Activated naive CD4-positive, alpha-beta T cell (primary cell): ENCODE measurements at places on chromosomes 1 and 21.
A peak's percentile ranks its signal among the peaks of the same experiment; 100 is the strongest.

- DNase-seq: no peak
Measured at GRCh38 chr1:16183765-16184556, 28.1 kb upstream of the EPHA2 start.

GRCh38 chr21:43865540-43866259 is 677 bp downstream of the AGPAT3 start:
- DNase-seq: peak; percentile 31

DNA sequence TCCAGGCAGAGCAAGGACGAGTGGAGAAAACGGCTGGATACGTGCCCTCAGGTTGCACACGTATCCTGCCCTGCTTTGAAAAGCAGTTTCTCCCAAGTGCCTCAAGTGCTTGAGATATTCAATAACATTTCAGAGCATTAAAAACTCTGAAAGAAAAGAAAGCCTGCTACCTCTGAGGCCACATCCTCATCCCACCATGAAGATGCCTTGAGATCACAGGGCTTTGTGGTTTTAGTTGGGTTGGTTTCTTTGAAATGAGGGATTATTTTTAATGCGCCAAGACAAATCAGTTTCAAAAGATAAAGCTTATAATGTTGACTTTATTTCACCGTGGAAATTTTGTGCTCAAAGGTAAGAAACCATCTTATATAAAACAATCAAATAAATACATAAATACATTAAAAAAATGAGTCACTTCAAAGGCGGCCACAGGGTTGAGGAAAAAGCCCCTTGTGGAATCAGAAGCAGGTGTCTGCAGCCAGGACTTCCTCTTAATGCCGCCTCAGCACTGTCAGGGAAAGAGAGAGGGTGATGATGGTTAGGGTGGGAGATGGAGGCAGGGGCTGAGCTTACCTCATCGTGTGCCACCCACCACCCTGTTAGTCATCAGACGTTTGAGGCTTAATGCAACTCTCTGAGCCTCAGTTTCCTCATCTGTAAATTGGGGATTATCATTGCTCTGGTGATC is 1.4 kb downstream of the NPPB start:
- DNase-seq: no peak

DNA sequence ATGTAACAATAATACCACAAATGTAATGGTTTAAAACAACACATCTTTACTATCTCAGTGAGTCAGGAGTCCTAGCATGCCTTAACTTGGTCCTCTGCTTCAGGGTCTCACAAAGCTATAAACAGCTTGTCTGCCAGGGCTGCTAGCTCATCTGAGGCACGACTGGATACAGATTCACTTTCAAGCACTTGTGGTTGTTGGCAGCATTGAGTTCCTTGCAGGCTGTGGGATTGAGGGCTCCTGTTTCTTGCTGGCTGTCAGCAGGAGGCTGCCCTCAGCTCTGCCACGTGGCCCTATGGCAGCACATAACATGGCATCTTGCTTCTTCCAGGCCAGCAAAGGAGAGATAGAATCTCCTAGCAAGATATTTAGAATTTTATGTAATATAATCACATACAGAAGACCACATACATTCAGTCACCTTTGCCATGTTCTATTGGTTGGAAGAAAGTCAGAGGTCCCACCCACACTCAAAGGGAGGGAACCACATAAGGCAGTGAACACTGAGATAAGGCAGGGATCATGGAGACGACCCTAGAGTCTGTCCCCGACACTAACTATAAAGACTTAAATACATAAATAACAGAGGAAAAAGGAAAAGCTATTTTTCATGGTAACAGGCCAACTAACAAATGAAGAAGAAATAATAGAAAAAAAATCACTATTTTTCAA is 18.9 kb upstream of the IPP start:
- DNase-seq: no peak
